ENCODE measurements at places on chromosomes 6 and 20. TPM values are rescaled to one million over a fixed set of nuclear protein-coding genes. Genes with fewer than 3 reads are reported as not detected.

ME1 gene
- 10.8 TPM for polyA plus RNA-seq

DHX35 gene
- polyA plus RNA-seq = 6.4 TPM

PGBD1 gene
- polyA plus RNA-seq = 2.4 TPM

PAX1 gene
- 0.05 TPM for polyA plus RNA-seq

MAPK14 gene
- 55.6 TPM for polyA plus RNA-seq

NOX3 gene
- not detected for polyA plus RNA-seq

CYP39A1 gene
- 2.2 TPM for polyA plus RNA-seq

DSP gene
- polyA plus RNA-seq = 2.9 TPM

GRCh38 chr20:61534346-61534745 is 282.3 kb downstream of the CDH4 start:
- no peak for DNase-seq

DNA sequence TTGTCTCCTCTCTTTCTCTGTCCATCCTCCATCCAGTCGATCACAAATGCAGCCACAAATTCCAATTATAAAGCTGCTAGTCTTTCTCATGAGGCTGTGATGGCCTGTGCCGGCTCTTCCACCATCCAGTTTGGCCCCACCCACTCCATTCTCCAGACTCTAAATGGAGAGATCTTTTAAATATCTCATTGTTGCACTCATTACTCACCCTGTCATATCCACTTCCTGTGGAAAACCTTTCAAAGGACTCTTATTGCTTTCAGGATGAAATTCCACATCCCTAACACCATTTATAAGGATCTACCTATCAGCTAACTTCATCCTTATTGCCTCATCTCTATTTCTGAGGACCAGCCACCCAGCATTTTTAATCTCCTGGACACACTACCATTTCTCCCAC is 70.6 kb downstream of the NRN1 start:
- DNase-seq = no peak

- DNase-seq = no peak
Measured at GRCh38 chr6:15985379-15985959, 143.4 kb upstream of the MYLIP start.

- DNase-seq = peak; percentile 43
Measured at GRCh38 chr6:10465629-10466499, 51.0 kb upstream of the TFAP2A start.

DNA sequence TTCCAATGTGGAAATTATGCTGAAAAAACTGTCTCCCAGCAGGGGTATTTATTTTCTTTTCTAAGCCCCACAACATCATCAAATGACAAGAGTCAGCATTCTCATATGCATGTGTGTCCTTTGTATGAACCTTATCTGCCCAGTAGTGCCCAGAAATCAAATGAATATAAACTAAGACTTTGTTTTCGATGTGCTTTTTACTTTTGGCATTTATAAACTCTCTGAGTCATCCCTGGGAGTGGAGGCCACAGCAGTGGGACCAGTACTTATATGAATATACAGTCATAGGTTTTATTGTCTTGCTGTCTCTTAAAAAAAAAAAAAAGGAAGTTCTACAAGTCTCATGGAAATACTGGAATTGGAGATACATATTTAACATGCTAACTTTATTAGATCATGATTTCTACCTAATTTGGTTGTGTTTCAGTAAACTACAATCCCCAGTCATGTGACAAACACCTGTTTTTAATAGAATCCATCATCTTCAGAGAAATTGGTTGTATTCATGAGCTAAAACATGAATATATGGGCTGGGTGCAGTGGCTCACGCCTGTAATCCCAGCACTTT is 99.2 kb upstream of the TMEM181 start:
- no peak for DNase-seq

DNA sequence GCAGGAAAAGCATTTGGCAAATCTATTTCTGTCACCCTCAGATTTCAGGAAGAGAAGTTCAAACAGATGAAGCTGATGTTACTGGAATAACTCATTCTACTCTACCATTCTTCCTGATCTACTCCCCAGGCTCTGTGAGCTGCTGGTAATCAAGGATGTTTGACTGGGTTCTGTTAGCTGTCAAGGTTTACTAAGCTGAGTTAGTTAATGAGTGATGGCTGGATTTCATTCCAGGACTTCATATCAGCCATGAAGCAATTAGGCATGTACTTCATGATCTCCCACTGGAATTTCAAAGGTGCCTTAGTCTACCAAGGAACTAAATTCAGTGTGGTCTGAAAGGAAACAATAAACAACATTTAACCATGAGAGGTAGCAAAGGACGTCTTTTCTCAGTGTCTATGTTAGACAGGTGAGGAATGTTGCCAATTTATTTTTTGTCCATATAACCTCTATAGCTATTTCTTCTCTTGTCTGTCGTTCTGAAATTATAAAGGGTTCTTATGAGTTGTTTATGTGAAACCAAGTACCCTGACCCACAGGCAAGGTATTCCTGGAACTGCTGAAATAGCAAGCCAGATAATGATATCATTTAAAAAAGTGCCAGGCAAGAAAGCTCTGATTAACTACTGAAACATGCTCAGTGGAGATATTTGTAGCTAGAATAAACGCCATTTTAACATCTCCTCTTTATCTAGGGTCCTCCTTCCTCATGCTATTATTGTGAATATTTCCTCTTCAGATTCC is 112.9 kb downstream of the BACH2 start:
- no peak for DNase-seq

GRCh38 chr6:154429711-154430110 is 73.1 kb upstream of the IPCEF1 start:
- DNase-seq = no peak

GRCh38 chr6:76441875-76442274 is 369.4 kb upstream of the IMPG1 start:
- no peak for DNase-seq

DNA sequence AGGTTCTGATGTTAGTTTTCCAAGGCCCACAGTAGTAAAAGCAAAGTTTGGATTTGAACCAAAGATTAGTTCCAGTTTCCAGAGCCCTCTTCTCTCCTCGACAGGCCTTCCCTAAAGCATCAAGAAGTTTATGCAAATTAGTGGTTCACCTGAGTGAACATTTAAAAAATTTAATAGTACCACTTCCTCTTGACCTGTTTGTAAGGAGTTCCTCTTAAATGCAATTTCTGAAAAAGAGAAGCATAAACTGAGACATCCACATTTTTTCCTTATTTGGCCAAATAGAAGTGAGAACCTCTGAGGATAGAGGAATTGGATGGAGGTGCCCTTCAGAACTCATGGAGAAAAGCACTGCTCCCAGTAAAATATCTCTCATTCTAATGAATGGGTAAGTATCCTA is 1.2 kb upstream of the DSE start:
- no peak for DNase-seq

- no peak for DNase-seq
Measured at GRCh38 chr20:43913291-43914025, 1.2 kb upstream of the TOX2 start.

DNA sequence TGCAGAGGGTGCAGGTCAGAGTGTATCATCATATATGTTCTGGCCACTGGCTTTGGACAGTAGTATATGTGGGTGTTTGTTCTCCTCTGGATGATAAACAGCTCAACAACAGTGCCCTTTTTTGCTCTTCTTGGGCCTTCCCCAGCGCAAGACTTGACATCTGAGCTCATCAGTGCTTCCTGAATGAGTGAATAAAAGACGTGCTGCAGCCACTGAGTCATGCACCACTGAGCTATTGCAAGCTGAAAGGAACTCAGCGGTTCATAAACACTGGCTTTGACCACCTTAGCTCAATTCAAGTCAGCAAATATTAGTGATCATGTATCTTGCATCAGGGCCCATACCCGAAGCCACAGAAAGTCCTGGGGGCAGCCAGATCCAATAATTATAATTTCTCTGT is 105.3 kb upstream of the KCNG1 start:
- no peak for DNase-seq

GRCh38 chr20:20251836-20252235 is 116.1 kb upstream of the INSM1 start:
- DNase-seq = no peak

DNA sequence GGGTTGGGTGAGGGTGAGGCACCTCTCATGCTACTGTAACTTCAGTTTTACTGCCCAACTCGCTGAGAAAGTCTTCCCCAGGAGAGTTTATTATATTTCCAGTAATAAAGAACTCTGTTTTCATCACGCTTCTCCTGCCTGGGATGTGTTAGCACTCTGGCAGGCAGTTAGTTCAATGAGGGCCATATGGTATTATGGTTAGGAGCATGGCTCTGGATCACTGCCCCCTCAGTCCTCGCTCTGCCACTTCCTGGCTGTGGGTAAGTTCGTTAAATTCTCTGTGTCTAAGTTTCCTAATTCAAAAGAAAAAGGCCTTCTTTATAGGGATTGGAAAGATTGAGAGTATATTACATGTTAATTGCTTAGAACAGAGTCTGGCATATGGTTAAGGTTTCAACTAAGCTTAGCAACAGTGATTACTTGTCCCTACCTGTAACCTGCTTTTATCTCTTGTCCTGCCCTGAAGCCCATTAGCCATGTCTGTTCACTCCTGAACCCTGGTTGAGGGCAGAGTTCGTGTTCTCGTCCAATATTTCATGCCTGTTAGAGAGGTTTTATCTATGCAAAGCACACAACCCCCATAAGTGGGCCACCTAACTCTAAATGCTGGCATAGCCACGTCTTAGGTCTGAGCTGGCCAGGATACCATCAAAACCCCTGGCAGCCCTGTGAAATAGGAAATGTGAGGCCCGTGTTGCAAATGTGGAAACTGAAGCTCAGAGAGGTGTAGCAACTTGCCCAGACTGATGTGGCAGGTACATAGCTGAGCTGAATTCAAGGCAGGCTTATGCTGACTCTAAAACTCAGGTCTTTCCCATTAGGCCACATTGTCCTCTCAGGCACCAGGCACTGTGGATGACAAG is 342.5 kb upstream of the JARID2 start:
- no peak for DNase-seq

DNA sequence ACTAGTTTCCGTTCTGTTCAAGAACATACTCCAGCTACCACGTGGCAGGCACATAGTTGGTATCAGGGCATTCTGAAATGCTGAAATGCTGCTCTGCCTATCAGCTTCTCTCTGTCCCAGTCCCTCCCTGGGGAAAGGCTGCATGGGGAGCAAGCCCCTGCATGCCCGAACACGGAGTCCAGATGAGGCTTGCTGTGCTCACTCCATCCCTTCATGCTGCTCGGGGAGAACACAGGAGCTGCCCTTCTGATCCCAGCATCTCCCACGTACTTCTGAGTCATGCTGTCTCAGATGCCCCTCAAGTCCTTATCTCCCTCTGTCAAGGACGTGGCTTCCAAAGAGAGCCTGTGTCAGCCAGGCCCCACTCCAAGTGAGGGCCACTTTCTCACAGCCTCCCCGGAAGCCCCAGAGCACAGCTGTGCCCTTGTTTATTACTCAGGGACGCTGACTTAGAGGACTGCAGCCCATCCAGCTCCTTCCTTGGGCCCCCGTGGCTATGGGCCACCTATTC is 29.4 kb downstream of the THBS2 start:
- DNase-seq = no peak

- DNase-seq = no peak
Measured at GRCh38 chr20:33127422-33128097, 40.4 kb upstream of the BPIFA2 start.

- DNase-seq = no peak
Measured at GRCh38 chr20:16441546-16442164, 131.6 kb downstream of the KIF16B start.

GRCh38 chr20:3606021-3606420 is 57.2 kb downstream of the GFRA4 start:
- no peak for DNase-seq

GRCh38 chr6:133301835-133302234 is 60.7 kb downstream of the EYA4 start:
- no peak for DNase-seq

DNA sequence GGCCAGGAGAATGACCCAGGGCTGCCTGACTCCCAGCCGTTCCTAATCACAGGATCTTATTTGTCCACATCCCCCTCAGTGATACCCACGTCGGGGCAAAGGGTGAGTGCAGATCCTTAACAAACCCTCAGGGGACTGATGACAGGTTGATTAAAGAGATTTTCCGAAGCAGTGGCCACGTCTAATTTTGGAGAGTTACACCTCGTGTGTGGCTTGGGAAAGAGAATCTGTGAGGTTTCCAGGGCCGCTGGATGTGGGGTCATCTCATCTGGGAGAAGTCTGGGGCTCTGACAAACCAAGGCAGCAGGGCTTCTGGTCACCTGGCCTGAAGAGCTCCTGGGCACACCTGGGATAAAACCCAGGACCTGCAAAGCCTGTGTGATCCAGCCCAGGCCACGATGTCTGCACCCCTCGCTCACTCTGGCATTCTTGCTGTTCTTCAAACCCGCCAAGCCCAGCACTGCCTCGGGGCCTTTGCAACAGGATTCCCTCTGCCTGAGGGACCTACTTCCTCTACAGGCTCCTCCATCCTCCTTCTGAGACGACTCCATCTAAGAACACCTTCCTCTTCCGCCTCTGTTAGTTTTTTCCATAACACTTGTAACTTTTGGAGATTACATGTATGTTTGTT is 4.7 kb downstream of the JPH2 start:
- DNase-seq = no peak

DNA sequence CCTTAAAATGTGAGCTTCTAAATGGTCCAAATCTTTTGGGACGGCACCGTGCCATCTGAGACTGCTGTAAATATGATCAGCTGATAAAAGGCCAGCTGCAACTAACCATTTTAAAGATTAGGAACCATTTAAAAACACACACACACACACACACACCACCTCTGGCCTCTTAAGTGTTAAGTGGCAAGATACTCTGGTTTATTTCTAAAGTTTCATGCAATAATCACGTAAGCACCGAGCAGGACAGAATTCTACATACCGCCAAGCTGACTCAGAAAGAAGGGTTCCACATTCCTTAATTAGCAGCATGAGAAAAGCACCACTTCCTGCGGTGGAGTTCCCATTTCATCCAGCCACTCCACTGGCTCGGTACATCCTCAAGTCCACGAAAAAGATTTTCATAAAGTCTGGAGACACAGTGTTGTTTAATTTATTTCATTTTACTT is 17.8 kb upstream of the ZNF217 start:
- DNase-seq = peak; percentile 77
